CD4-positive, alpha-beta T cell treated with Interleukin-17A for 1 hour (primary cell): ENCODE measurements at places on chromosomes 4 and X.

- DNase-seq: no peak
These were observed 202.2 kb downstream of the NLGN4X start for GRCh38 chrX:6026429-6026828.

GRCh38 chr4:99736846-99737245 is 79.2 kb upstream of the C4orf54 start:
- no peak for DNase-seq

GRCh38 chr4:151460434-151460833 is 51.5 kb downstream of the FHIP1A start:
- DNase-seq: no peak

DNA sequence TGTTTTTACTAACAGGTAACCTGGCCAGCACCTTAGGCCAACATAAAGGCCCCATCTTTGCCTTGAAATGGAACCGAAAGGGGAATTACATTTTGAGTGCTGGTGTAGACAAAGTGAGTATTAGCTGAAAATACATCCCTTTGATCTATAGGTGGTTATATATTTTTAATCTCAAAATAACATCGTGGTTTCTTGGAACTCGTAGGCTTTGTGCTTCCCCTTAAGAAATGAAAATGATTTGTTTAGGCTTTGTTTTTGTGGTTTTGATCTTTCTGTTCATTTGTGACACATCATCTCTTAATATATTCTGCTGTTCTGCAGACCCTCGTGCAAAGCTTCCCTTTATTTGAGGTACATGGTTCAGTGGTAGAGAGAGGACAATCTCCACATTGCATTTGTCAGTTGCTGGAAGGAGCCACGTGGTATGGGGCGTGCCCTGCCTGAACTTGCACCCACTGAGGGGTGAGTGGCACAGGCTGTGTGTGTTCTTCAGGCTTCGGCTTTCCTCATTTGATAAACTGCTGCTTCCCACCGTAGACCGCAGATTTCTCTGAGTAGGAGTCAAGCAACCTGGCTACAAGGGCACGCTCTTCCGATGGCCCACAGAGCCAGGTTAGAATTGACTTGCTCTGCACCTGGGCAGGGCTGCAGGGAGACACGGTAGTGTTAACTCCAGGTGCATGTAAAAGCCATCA is 72.2 kb downstream of the GPR143 start:
- DNase-seq: no peak

DNA sequence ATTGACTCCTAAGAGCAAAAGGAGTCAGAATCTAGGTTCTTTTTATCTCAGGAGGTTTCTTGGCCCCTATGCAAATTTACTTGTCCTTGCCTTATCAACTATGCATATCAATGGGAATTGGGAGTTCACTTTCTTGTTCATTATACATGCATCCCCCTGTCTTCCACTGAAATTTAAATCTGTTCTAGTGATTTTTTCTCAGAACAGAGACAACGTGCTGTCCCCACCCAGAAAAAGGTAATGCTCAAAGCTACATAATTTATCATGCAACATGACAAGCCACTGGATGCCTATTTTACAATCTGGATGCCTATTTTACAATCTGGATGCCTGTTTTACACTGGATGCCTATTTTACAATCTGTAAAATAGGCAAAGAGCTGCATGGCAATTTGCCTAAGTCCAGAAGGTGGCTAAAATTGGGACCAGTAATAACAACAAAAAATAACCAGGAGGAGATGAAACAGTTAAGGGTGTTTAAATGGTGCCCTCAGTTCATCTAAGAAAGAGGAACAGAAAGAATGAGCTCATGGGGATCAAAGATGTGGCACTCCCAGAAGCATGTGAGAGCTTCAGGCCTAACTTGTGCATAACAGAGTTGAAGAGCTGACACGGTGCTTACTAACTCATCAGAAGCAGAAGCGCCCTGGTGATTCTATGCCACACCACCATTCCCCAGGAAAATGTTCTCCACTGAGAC is 537.8 kb upstream of the BOD1L1 start:
- DNase-seq: no peak

- peak; percentile 52 for DNase-seq
These were observed 110.8 kb downstream of the AFAP1 start for GRCh38 chr4:7828793-7829301.

- no peak for DNase-seq
These were observed 812.4 kb downstream of the STPG2 start for GRCh38 chr4:97330917-97331316.

- no peak for DNase-seq
These were observed 17.4 kb downstream of the ZFYVE28 start for GRCh38 chr4:2400841-2401609.

- DNase-seq: no peak
These were observed 1.3 kb upstream of the ZNF141 start for GRCh38 chr4:336099-336892.

- DNase-seq: no peak
These were observed 252.6 kb upstream of the ETNPPL start for GRCh38 chr4:109015413-109015810.

GRCh38 chrX:40996886-40997530 is 88.2 kb upstream of the USP9X start:
- no peak for DNase-seq

GRCh38 chr4:121016611-121017010 is 55.7 kb downstream of the NDNF start:
- DNase-seq: no peak

GRCh38 chr4:165541851-165542459 is 163.1 kb downstream of the CPE start:
- no peak for DNase-seq

GRCh38 chrX:23797371-23798128 is 14.6 kb downstream of the SAT1 start:
- no peak for DNase-seq

- peak; percentile 25 for DNase-seq
These were observed 660.3 kb upstream of the PITX2 start for GRCh38 chr4:111283066-111283677.

DNA sequence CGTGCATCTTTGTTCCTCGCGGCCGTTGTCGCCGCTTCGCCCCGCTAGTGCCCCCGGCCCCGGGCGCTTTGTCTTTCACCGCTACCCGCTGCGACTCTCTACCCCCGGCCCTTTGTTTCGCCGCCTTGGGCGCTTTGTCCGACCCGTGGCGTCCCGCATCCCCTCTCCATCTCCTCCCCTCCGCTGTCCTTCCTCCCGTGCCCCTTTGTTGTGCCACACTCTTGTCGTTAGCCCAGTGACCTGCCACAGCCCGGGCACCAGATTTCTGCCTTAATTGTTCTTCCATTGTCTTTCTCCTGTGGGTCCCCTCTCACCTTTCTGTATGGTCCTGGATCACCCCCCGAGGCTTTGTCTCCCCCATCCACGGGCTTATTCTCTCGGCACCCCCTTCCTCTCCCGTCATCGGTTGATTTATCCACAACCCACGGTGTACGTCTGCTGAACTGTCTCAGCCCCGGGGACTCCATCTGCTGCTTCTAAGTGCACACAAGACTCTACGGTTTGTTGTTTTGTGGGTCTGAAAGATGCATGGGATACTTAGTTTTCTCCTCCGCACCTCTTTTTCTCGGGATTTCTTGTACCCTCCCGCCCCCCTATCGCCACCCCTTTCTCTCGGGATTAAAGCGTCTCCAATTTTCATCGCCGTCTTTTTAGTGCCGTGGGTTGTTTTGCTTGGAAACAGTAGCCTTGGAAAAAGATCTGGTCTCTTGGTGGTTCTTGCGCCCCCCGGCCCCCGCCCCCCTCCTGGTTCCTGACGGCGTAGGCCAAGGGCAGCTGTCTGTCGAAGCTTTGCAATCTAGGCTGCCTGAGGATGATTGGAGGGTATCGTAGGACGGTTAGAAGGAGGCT is 783 bp downstream of the RBPJ start:
- DNase-seq: peak; percentile 35

DNA sequence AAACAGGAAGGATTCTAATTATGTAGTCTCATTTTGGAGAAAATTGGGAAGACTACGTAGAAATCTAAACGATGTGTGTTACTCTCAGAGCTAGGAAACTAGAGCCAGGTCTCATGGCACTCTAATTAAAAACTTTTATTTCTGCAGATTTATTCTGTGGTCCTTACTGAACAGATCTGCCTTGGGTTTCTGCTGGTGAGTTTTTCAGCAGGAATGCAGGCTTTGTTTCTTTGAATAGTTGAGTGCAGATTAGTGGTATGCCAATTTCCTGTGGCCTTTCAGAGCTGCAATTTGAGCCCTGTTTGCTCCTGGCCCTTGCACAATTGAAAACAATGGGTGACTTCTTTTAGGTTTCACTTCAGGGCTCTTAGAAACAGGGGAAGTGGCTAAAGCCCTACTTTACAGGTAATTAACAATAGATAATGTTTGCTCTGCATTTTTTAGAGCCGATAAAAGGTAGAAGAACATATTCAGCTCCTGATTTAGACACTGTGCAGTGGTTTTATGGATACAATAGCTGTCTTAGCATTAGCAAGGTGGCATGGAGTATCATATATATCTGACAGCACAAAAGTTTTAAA is 21.8 kb downstream of the SPRY1 start:
- DNase-seq: no peak

DNA sequence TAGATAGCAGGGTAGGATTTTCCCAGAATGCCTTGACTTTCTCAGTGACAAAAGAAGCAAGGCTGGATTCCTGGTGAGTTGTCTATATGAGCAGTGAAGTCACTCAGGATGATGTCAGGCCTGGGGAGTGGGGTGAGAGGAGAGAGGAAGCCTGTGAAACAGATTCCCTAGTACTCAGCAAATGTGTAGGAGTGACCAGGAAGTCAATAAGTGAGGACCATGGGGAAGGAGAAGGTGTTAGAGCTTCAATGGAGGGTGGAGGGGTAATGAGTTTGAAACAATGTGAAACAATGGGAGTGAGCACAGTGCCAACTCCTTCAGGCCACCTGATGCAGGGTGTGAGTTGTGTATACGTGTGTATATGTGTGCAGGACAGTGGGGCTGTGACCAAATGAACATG is 2.4 kb upstream of the SLC9A6 start:
- no peak for DNase-seq

DNA sequence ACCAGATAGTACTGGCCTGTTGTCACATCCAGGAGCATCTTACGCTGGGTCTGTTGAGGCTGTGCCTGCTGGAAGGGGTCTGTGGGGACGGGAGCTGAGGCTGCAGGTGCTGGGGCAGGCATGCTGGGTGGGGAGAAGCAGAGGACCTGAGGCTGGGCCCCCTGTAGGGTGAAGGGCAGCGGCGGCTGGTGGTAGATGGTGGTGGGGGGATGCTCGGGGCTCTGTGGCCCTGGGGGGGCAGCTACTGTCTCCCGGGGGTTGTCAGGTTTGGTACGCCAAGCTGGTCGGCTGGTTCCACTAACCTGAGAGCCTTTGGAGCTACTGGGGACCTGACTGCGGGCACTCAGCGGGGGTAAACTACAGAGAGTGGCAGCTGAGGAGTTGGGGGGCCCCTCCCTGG is 7.8 kb downstream of the C4orf54 start:
- no peak for DNase-seq

- DNase-seq: no peak
These were observed 50.9 kb downstream of the ABCG2 start for GRCh38 chr4:88107406-88108107.

- DNase-seq: peak; percentile 36
These were observed 194.7 kb downstream of the PTTG2 start for GRCh38 chr4:38154681-38155588.

- DNase-seq: no peak
These were observed at the start of gene LOC101059915 for GRCh38 chrX:71667328-71668247. Gene LOC101059915 (plus strand): TSS chrX:71667546.

DNA sequence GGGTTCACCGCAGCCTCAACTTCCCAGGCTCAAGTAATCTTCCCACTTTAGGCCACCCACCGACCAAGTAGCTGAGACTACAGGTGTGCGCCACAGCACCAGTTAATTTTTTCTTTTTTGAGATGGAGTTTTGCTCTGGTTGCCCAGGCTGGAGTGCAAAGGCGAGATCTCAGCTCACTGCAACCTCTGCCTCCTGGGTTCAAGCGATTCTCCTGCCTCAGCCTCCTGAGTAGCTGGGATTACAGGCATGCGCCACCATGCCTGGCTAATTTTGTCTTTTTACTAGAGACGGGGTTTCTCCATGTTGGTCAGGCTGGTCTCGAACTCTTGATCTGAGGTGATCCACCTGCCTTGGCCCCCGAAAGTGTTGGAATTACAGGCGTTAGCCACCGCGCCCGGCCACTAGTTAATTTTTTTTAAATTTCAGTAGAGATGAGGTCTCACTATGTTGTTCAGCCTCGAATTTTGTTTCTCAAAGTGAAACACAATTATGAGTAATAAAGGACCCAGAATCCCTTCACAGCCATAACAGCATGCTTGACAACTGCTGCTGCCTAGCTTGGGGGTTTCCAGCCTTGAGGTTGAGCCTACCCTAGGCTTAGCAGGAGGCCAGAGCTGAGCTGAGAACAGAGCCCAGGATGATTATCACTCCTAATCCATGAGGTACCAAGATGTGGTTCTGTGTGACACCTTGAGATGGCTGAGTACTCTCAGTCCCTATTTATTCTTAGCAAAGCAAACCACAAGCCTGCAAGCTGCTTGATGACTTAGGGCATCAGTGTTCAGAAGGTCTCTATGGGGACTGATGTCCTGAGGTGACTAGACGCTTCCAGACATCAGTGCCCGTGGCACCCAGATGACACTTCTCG is 41.6 kb upstream of the NKRF start:
- peak; percentile 72 for DNase-seq

DNA sequence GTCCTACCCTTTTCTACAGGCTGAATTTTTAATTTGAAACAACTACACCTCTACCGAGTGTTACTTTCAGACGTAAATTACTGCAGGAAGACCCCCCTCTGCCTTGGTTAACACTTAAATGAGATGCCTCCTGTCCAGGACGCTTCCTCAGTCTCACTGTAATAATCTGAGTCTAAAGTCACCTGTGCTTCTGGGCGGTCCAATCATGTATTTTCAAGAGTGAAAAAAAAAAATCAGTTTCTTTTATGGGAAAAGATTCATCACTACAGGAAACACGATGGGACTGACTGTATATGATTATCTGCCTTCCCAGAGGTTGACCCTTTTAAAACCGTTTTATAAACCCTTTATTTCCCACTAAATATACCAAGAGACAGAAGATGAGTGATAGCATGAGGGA is 776 bp downstream of the RBM47 start:
- DNase-seq: no peak

DNA sequence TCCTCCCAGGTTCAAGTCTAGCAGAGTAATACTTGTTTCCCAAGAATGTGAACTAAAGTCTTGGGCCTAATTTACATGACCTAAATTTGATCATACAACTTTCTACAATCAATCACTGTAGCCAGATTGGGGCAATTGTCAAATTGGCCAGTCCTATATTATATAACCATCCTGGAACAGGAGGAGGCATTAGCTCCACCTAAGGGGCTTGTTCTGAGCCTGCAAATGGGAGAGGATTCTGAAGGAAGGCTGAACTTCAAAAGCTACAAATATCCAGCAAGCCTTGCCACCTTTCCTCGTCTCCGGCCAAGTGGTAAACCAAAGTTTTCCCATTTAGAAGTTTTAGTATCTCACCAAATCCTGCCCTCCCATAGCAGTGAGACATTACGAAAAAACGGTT is 1289.6 kb upstream of the TENM3 start:
- no peak for DNase-seq
